ENCODE measurements at places on chromosomes 7 and 10.

- no peak for DNase-seq
Observed at GRCh38 chr10:69634759-69635425, 4.8 kb downstream of the FAM241B start.

DNA sequence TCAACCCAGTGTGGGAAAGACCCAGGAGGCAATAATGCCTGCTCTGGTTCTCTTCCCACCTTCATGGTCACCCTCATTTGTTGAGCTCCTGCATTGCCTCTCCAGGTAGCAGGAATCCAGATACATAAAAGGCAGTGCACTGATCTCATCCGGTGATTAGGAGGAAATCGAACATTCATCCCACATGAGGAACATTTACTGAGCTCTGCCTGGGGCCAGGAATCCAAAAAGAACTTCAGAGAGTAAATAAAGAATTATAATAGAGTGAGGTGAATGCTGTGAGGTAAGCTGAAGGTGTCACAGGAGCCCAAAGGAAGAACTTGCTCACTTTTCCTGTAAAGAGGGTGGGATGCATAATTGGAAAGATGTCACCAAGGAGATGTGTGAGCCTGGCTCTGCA, 121.2 kb downstream of the RALA start:
- DNase-seq, result peak; percentile 77

DNA sequence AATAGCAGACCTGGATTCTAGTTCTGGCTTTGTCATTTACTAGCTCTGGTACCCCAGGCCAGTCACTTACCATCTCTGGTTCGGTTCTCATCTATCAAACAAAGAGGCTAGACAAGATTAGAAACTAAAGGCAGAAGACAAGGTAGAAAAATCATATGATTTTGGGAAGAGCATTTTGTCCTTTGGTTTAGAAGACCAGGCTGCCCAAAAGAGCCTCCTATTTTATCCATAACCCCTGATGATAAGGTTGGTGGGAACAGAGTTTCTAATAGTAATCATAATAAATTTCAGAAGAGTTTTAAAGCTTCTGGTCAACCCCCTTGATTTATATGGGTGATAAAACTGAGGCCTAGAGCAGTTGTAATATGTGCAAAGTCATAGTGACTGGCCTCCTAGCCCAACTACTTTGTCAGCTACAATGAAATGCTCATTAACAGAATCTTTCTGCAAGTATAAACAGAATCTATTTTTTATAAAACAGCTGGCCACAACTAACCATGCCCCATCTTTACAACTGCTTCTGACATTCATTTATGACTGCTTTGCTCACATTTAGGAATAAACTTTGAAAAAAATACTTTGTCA, 23.4 kb downstream of the COX15 start:
- DNase-seq, result no peak

GRCh38 chr7:69440976-69441375, 157.3 kb upstream of the AUTS2 start:
- no peak for DNase-seq

DNA sequence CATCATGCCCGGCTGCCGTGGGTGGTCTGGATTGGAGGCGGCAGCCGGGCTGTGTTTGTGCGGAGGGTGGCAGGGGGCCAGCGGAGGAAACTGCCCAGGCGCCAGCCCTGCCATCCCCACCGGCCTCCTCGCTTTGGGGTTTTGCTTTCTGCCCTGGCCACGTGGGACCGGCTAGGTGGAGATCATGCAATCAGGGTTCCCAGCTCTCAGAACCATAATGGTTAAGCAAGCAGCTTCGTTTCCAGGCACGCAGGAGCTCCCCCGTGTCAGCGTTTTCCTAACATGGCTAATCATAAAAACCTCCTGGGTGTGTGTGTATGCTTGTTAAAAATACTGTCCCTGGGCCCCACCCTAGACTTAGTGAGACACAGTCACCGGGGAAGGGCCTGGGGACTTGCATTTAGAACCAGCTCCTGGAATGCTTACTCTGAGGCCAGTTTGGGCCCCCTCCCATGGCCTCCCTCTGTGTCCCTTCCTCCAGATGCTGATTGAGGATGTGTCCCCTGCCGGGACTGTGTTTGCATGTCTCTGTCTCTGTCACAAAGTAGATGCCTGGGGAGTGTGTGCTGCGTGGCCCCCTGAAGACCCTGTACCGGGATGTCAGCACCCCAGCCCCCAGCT, 119.3 kb downstream of the CUX1 start:
- no peak for DNase-seq

- no peak for DNase-seq
Observed at GRCh38 chr7:14252458-14252857, 263.0 kb upstream of the ETV1 start.

- DNase-seq, result no peak
Observed at GRCh38 chr10:72085864-72086465, 2.4 kb downstream of the SPOCK2 start.

DNA sequence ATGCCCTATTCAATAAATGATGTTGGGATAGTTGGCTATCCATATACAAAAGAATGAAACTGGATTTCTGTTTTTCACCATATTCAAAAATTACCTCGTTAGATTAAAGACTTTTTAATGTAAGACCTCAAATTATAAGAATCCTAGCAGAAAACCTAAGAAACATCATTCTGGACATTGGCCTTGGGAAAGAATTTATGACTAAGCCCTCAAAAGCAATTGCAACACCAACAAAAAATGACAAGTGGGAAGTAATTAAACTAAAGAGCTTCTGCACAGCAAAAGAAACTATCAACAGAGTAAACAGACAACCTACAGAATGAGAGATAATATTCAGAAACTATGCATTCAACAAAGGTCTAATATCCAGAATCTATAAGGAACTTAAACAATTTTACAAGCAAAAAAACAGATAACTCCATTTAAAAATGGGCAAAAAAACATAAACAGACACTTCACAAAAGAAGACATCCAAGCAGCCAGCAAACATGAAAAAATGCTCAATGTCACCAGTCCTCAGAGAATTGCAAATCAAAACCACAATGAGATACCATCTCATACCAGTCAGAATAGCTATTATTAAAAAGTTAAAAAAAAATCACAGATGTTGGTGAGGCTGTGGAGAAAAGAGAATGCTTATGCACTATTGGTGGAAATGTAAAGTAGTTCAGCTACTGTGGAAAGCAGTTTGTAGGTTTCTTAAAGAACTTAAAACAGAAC, 309.8 kb downstream of the AHR start:
- DNase-seq, result no peak

GRCh38 chr10:95391581-95392216, 100.9 kb upstream of the PDLIM1 start:
- peak; percentile 65 for DNase-seq

DNA sequence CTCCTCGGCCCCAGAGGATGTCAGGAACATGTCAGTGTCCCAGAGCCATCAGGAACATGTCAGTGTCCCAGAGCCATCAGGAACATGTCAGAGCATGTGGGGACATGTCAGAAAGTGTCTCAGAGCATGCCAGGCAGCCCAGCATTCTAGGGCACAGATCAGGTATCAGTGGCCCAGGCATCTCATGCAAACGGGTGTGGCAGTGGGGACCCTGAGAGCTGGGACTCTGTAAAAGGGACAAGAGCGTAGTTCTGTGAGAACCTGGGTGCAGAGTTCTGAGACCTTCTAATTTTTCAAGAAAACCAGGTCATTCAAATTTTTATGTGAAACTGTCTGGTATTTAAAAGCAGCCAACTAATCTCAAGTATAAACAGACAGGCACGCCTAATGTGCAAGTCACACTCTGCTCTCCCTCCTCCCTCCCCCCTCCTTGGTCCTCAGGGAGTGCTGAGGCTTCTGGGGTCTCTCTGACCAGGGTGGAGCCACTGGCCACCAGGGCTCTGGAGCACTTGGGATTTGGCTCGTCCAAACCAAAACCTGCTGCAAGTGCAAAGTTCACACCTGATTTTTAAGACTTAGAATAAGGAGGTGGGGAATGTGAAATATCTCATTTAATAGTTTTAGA, 64.6 kb downstream of the ALOX5 start:
- DNase-seq, result no peak

GRCh38 chr7:149794661-149795060, 21.3 kb upstream of the ZNF467 start:
- DNase-seq, result peak; percentile 91

- no peak for DNase-seq
Observed at GRCh38 chr10:55491712-55492111, 690.7 kb upstream of the PCDH15 start.

DNA sequence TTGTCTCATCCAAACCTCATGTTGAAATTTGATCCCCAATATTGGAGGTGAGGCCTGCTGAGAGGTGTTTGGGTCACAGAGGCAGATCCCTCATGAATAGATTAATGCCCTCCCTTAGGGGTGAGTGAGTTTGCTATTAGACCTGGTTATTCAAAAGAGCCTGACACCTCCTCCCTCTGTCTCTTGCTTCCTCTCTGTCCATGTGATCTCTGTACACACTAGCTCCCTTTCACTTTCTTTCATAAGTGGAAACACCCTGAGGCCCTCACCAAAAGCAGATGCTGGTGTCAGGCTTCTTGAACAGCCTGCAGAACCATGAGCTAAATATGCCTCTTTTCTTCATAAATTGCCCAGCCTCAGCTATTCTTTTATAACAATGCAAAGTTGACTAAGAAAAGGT, 447.1 kb downstream of the MDFIC start:
- no peak for DNase-seq

DNA sequence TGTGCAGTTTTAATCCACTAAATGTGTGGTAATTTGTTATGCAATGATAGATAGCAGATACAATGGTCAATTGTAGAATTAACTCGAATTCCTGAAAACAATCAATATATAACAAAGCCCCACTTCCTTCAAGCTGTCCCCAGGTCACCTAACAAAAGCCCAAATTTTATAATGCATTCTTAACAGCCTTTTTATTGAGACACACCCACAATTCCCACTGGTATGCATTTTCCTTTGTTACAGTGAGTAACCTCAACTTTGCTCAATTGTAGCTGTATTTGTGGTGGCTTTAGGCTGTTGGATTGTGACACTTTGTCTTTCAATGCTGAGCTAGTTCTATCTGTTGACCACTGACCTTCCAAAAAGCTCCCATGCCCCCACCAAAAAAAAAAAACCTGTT, 279.8 kb upstream of the CACNA2D1 start:
- DNase-seq, result no peak

- DNase-seq, result no peak
Observed at GRCh38 chr7:29561271-29561670, 2.4 kb upstream of the PRR15 start.

- peak; percentile 33 for DNase-seq
Observed at GRCh38 chr10:32795598-32796183, 162.3 kb downstream of the ITGB1 start.

- peak; percentile 19 for DNase-seq
Observed at GRCh38 chr7:21140622-21141021, 287.3 kb upstream of the SP4 start.

- DNase-seq, result no peak
Observed at GRCh38 chr10:78596556-78596955, 472.2 kb upstream of the ZMIZ1 start.

DNA sequence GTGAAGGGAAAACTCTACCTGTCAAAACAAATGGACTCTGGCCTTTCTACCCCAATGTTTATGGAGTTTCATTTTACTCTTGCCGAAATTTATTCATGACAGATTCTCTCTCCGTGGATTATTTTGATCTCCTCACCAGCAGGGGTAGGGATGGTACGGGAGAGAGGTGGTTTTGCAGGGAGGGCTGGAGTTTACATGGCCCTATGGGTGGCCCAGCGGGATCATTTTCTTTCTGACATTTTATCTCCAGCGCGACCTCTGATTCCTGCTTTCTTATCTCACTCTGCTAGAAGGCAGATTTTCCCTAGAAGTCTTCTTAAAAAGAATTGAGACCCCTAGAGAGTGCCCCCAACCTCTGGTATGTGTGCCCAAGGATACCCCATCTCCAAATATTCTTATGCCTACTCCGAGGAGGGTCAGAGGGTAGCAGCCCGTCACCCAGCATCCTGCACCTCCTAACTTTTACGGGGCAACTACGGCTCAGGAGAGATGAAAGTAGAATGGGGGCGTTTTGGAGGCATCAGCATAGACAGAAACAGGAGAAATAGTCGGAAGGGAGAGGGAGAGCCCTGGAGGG, 10.1 kb upstream of the GATA3 start:
- DNase-seq, result no peak

DNA sequence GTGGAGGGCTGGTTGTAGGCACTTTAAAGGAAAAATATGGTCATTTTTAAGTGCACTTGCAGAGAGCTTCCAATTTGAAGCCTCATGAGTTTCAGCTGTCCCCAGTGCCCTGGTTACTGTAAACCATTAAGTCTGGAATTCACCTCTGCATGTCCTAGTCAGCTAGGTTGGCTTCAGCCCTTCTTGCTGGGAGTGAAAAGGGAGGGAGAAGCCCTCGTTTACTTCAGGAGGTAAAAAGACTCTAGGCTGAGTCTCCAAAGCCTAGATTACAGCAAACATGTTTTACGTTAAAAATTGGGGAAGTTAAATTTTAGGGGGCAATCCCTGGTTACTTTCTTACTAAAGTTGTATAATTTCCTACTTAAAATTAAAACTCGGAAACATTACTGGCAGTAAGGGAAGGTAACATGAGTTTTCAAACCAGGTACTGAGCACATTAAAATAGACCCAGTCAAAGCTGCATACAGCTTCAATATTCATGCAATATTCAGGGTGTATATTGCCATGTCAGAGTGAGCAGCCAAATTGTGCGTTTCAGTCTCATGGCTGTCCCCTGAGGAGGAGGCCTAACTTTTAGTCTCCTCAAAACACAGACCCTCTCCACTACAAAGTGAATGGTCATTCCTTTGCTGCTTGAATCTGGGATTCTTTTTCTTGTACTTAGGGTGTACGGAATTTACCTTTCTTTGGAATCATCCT, 156.7 kb downstream of the PRKG1 start:
- DNase-seq, result no peak

GRCh38 chr10:126458466-126458865, 70.2 kb upstream of the ADAM12 start:
- DNase-seq, result no peak

DNA sequence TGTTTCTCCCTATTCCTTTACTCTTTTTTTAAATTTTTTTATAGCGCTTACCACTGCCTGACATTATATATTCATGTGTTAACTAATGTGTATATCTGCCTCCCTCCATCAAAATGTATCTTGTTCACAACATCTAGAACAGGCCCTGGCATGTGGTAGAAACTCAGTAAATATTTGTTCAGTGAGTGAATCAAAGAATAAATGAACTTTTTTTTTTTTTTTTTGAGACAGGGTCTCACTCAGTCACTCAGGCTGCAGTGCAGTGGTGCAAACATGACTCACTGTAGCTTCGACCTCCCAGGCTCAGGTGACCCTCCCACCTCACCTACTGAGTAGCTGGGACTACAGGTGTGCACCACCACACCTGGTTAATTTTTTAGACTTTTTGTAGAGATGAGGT, 7.5 kb upstream of the CALD1 start:
- no peak for DNase-seq

GRCh38 chr7:139731802-139732470, 45.9 kb downstream of the HIPK2 start:
- peak; percentile 16 for DNase-seq

- DNase-seq, result peak; percentile 63
Observed at GRCh38 chr10:77889277-77889903, 37.2 kb downstream of the DLG5 start.

All from T47D (cell line).